ENCODE measurements at places on chromosomes 7 and 10.
A peak's percentile ranks its signal among the peaks of the same experiment; 100 is the strongest.

GRCh38 chr10:34743814-34744213 is 71.3 kb downstream of the PARD3 start:
- DNase-seq, result no peak

GRCh38 chr7:116730097-116731022 is 58.4 kb downstream of the MET start:
- no peak for DNase-seq

DNA sequence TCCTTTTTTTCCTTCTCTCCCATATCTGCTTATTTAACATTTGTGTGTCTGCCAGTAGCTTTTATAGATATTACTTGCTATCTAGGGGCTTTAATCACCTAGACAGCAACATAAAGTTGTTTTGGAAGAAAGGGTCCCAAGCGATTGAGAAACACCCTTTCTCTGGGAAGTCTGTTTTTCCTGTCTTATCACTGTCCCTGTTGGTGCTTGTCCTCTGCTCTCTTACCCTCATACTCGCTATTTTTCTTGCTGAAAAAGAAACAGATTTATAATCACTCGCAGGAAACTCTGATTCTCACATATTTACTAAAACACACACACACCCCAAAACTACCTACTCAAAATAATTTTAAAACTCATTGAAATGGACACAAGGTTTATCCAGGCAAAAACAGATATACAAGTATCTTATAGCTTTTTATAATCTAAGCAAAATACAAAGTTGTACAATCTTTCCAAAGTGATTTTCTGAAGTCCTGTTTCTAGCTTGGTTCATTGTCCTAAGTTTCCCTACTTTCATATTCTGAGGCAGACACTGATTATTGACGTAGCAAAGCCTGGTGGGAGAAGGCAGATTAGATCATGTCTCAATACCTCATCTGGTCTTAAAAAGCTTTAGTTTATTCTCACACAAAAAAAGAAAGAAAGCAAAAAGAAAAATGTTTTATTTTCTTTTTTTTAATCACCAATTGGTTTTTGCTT is 157.3 kb downstream of the CACNA2D1 start:
- DNase-seq, result no peak

GRCh38 chr7:139767561-139767982 is 10.2 kb downstream of the HIPK2 start:
- DNase-seq, result peak; percentile 69

- no peak for DNase-seq
These were observed 868.4 kb downstream of the KCNMA1 start for GRCh38 chr10:76769161-76769560.

DNA sequence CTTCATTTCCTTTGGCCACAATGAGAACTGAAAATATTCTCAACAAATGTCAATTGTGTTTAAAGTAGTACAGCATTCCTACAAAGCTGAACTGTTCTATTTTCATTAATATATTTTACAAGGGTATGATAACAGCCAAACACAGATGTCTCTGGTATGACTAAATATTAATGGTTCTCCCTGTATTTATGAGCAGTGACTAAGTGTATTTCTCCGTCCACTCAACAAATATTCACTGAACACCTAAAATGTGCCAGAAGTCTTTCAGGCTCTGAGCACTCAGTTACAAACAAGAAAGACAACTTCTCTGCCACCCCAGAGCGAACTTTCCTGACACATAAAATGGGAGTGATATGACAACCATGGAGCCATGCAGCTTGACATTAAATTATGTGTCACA is 135.6 kb downstream of the VPS41 start:
- no peak for DNase-seq

DNA sequence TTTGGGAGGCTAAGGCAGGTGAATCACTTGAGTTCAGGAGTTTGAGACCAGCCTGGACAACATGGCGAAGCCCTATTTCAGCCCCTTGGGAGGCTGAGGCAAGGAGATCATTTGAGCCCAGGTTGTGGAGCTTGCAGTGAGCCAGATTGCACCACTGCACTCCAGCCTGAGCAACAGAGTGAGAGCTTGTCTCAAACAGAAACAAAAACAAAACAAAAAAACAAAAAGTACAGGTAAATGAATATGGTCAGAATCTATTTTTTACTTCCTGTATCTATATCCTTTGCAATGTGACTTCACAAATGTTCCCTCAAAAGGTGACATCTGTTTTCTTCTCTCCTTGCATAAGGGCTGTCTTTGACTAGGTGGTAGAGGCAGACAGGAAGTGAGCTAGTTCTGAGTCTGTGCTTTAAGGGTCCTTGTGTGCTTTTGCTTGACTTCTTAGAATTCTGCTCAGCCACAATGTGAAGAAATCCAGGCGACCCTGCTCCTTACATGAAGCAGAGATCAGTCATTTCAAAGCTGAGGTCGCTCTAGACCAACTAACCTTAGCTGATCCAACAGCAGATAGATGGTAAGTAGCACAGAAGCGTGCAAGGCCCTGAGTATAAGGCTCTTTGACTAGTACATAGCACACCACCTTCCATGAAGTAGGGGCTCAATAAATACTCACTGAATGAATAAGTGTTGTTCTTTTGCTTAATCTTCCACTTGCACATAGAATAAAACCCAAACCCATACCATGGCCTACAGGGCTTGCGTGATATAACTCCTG is 423.2 kb upstream of the PCDH15 start:
- DNase-seq, result no peak

DNA sequence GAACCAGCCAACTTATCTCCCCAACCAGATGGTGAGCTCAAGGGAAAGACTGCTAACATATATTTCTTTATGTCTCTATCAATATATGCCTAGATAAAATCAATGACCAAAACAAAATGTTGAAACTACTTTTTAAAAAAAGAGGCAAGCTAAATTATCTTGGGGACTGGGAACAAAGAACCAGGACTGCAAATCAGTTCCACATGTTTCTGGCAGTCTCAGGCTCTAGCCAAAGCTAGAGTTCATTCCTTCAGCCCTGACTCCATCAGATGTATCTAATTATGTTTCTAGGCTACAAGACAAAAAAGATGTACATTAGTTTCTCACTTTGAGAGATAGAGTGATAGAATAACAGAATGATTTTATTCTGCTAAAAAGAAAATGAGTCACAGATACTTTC is 1290.3 kb upstream of the SORCS1 start:
- no peak for DNase-seq

GRCh38 chr7:153446490-153446889 is 605.7 kb upstream of the DPP6 start:
- no peak for DNase-seq

GRCh38 chr7:99694201-99694911 is 14.6 kb upstream of the CYP3A5 start:
- no peak for DNase-seq

DNA sequence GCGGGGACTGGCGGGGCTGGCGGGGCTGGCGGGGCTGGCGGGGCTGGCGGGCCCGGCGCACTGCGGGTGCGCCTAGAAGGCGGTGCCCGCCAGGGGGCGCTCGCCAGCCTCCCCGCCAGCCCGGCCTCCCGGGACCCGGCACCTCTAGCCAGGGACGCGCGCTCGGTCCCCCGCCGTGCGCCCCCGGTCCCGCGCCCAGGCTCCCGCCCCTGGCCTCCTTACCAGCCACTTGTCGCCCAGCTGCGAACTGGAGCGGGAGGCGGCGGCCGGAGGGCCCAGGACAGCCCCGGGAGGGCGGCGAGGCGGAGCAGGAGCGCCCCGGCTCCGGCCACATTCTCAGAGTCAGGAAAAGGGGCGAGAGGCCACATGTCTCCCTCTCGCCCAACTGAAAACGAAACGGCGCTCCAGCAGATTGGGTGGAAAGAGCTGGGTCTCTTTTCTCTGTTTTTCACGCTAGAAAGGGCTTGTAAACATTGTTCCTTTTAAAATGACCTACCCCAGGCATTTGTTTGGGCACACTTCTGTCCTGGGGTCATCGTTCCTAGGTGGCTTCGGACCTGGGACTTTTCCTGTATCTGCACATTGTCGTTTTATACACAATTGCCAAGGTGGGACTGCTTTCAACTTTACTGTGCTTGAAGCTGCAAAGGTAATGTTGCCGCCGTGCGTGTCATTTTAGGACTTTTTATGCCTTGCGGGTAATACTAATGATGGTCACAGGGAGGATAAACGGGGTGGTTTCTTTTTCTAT is 378 bp upstream of the PRKCQ start:
- peak; percentile 74 for DNase-seq

GRCh38 chr10:59880971-59881510 is 25.3 kb downstream of the CCDC6 start:
- DNase-seq, result no peak

- DNase-seq, result no peak
These were observed 41.6 kb upstream of the MET start for GRCh38 chr7:116630357-116630756.

- no peak for DNase-seq
These were observed 9.1 kb downstream of the PRKG1 start for GRCh38 chr10:51083356-51083853.

DNA sequence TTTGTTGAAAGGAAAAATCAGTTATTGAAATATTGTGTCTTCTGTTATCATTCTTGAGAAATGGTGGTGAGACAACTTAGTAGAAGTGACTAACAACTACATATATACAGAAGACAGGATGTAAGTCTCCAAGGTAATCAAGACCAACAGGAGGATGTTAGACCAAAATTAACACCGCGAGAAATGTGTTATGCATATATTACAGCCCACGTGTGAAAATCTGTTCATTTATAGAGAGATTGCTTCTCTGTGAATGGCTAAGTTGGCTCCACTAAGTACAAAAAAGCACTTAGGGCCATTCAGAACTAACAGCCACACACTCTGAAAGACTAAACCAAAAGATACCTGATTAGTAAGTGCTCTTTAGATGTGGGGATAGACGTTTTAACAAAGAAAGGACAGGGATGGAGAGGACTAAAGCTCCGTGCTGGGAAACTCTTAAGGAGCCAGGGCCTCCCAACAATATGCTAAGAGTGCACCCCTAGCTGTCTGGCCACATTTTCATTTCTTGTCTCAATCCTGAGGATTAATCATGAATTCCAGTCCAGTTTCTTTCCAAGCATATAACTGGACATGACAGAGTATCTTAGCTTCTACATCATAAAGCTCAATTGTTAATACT is 26.5 kb downstream of the HDAC9 start:
- DNase-seq, result no peak

DNA sequence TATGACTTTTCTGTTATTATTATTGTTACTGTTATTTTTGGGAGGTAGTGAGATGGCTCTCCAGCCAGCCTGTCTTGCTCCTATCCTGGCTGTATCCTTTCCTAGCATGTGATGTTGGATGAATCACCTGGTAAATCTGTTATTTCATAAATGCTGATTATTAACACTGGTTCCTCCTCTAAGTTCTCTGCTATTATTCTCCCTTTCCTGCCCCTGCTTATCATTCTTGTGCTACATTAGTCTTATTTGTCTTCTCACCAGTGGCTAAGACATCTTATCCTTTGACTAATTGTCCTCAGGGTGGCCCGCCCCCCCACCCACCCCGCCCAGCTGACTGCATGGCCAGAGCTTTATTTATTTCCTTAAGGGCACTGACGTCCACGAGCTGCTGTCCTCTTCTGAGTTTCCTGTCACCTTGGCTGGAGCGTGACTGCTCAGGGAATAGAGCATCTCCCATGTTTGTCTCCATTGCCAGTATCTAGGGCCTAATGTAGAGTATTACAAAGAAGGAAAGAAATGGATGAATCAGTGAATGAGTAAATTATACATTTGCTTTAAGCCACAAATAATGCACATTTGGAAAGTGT is 110.1 kb upstream of the KLF6 start:
- no peak for DNase-seq

- DNase-seq, result no peak
These were observed 5.1 kb upstream of the PLEKHS1 start for GRCh38 chr10:113746217-113746957.

DNA sequence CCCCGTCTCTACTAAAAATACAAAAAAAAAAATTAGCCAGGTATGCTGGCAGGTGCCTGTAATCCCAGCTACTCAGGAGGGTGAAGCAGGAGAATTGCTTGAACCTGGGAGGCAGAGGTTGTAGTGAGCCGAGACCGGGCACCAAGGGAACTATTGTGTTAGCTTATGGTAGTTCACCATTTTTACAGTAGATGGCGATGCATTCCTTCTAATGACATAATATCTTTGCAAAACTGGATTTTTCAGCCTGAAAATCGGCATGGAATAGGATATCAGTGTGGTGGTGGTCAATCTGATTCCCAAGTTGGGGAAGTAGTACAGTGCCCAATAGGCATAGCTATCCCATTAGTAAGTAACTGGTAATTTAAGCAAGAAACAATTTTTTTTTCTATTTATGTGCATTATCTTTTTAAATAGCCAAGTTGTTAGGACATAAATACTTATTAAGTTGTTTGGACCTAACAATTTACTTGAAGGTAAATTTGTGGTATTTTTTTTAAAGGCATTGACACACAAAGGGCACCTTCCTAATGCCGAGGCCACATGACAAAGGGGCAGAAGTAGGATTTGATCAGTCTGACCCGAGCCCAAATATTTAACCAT is 17.6 kb upstream of the IMPDH1 start:
- peak; percentile 9 for DNase-seq

DNA sequence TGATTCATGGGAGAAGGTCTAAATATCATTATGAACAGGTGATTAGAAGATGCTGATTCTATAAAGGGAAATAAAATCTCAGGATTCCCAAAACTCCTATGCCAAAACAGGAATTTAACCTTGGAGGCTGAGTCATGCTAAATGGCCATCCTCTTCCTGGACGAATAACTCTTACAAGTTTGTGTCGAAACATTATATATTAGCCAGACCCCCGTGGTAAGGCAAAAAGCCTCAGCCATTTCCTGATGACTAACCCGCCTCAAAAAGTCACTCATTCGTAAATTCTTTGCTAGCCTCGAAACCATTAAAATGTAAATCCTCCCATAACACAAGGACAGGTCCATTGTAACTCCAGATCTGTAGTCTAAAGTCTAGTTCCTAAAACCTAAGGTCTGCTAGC is 32.0 kb downstream of the CUL2 start:
- DNase-seq, result no peak

DNA sequence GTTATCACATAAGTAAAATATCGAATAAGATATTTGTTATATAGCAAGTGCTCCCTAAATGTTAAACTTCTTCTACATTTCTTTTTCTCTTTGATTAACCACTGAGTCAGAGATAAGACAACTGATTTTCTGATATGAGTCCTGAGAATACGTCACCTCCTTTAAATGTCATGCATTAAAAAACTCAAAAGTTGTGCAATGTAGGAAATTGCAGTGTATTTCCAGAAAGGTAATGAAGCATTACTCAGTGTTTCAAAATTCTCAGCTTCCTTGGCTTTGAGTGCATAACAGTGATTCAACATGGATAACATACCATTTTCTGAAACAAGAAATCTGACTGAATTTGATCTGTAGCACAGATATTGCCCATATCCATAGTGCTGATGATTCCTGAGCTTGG is 155.8 kb downstream of the BMPER start:
- no peak for DNase-seq

- DNase-seq, result no peak
These were observed 33.3 kb downstream of the SRRM3 start for GRCh38 chr7:76234931-76235441.

GRCh38 chr10:95392681-95393164 is 101.9 kb upstream of the PDLIM1 start:
- DNase-seq, result no peak

GRCh38 chr10:11378835-11379234 is 232.6 kb downstream of the USP6NL start:
- no peak for DNase-seq

Measured in stimulated activated naive CD4-positive, alpha-beta T cell (primary cell).